Upper lobe of left lung (tissue), 6 donors: ENCODE measurements at places on chromosomes 1 and 21.

GRCh38 chr1:188782220-188782841, 1695.3 kb downstream of the BRINP3 start:
- H3K27me3 ChIP-seq = no peaks in the 10 kb centered on the region
- H3K4me3 ChIP-seq = no peak overlapping the region
- H3K36me3 ChIP-seq = no peaks in the 10 kb centered on the region
- no peak overlapping the region for H3K27ac ChIP-seq
- DNase-seq = no peak

DNA sequence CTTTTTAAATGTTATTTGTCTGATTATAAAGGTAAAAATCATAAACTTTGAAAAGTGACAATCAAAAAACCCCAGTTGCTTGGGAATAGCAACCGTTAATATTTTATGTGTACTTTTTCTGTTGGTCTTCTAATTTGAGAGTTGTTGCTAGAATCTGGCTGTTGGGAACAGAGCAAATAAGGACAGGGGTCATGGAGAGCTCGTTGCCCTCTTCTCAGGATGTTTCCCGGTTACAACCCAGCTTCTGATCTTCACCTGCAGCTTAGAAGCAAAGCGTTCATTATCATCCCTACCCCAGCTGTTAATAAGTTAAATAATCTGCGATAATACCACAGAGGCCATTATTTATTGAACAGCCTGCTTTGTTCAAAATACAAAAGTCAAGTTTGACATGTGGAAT, 22.1 kb upstream of the NFASC start:
- H3K4me1 ChIP-seq = no peaks in the 10 kb centered on the region
- no peaks in the 10 kb centered on the region for H3K27me3 ChIP-seq
- no peaks in the 10 kb centered on the region for H3K36me3 ChIP-seq
- H3K27ac ChIP-seq = no peak overlapping the region
- DNase-seq = no peak
- no peak overlapping the region for H3K4me3 ChIP-seq

DNA sequence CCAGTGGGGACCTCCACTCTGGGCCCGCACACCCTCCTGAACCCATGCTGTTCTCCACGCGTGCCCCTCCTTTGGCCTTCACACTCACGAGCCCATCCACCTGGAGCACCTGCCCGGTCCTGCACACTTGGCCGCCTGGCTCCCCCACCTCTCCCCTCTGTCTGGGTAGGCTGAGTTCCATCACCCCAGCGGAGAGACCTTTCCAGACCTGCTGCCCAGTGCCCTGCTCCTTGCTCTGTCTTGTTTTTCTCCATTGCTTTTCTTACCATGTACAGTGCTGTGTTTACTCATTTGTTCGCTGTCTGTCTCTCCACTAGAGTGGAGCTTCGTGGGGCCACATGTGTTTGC, 351.0 kb upstream of the VAMP3 start:
- H3K27ac ChIP-seq = no peak overlapping the region
- no peaks in the 10 kb centered on the region for H3K27me3 ChIP-seq
- peak; percentile 18 for DNase-seq
- H3K4me3 ChIP-seq = no peak overlapping the region

DNA sequence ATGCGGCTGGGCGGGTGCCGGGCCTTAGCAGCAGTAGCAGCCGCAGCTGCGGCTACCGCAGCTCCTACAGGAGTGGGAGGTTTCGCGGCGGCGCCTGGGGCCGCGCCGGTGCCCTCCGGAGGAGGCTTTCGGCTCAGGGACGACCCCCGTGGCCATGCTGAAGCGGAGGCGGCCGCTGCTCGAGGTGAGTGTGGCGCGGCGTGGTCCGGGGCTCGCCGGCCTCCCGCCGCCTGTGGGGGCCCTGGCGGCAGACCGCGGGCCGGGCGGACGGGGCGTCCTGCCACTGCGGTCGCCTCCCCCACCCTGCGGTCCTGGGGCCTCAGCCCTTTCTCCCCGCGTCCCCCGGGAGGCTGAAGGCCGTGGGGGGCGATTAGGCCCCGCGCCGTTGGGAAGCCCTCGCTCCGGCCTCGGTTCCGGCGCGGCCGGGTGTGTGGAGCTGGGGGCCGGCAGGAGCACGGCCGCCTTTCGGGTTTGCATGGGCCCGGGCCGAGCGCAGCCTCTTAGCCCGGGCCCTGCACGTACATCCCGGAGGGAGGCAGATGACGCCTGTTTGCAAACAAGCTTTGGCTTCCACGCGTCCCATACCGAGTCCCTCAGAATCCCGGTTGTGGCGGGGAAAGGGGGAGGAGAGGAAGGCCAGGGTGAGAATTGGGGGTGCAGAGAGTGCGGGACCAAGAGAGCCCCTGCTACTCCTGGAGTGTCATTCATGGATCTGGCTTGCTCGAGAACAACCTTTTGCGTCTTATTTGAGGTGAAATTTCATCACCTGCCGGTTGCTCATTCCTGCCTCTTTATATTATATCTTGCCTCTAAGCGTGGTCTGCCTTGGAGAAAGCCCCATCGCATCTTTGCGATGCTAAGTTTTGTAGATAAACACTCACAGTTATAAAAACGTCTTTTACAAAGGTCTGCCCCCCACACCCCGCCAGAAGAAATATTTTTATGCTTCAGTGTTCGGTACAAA, 613 bp downstream of the ZFYVE9 start:
- peak overlapping the region; percentile 88 for H3K27ac ChIP-seq
- peak; percentile 90 for DNase-seq
- H3K4me3 ChIP-seq = peak overlapping the region; percentile 87

- H3K27ac ChIP-seq = no peak overlapping the region
- H3K36me3 ChIP-seq = no peaks in the 10 kb centered on the region
- H3K4me1 ChIP-seq = no peaks in the 10 kb centered on the region
- no peak overlapping the region for H3K4me3 ChIP-seq
Measured at GRCh38 chr1:89887270-89887669, 66.4 kb downstream of the LRRC8D start.

GRCh38 chr1:12167493-12168429, 970 bp downstream of the TNFRSF1B start:
- DNase-seq = no peak
- peaks cover 55% of the 10 kb centered on the region for H3K4me1 ChIP-seq
- peak overlapping the region; percentile 94 for H3K4me3 ChIP-seq
- peak overlapping the region; percentile 91 for H3K27ac ChIP-seq
- H3K36me3 ChIP-seq = no peaks in the 10 kb centered on the region
- H3K27me3 ChIP-seq = no peaks in the 10 kb centered on the region

- no peaks in the 10 kb centered on the region for H3K36me3 ChIP-seq
- peaks cover 10% of the 10 kb centered on the region for H3K4me1 ChIP-seq
- no peaks in the 10 kb centered on the region for H3K27me3 ChIP-seq
- DNase-seq = peak; percentile 35
Measured at GRCh38 chr1:117009132-117009531, 7.6 kb downstream of the CD101 start.

- no peak for DNase-seq
- no peak overlapping the region for H3K4me3 ChIP-seq
- no peaks in the 10 kb centered on the region for H3K36me3 ChIP-seq
- no peak overlapping the region for H3K27ac ChIP-seq
- no peaks in the 10 kb centered on the region for H3K4me1 ChIP-seq
Measured at GRCh38 chr21:17002594-17003257, 510.1 kb upstream of the CXADR start.

DNA sequence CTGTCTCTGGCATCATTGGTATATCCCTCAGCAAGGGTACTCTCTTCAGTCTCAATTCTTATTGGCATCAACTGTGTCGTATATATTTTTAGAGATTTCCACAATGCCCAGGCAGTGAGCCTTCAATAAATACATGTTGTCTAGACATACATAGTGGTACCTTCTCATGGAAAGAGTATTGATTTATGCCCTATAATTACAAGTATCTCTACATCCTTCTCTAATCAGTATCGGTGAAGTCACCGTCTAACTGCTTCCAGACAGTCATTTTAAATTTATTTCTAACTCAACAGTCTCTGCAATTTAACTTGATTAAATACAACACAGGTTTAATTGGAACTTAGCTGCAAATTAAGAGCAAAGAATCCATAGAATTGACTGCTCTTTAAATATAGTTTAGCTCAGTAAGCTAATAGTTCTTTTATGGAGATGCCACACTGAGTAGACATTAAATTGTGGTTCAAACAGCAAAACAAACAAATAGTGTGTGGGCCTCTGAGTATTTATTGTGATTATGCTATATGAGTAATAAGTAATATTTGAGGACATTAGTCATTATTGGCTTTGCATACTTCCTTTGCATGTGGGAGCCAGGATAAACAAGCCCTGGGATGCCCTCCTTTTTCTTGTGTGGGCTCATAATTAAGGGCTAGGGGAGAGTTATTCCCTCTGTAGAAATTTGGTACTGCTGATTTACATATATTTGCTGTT, 126.9 kb upstream of the DUSP10 start:
- H3K27me3 ChIP-seq = no peaks in the 10 kb centered on the region
- H3K4me1 ChIP-seq = no peaks in the 10 kb centered on the region
- no peak overlapping the region for H3K4me3 ChIP-seq
- no peak for DNase-seq
- H3K27ac ChIP-seq = no peak overlapping the region
- no peaks in the 10 kb centered on the region for H3K36me3 ChIP-seq

- no peaks in the 10 kb centered on the region for H3K36me3 ChIP-seq
- H3K4me3 ChIP-seq = no peak overlapping the region
- H3K27ac ChIP-seq = no peak overlapping the region
- no peaks in the 10 kb centered on the region for H3K27me3 ChIP-seq
- no peaks in the 10 kb centered on the region for H3K4me1 ChIP-seq
- DNase-seq = no peak
Measured at GRCh38 chr1:206816390-206817287, 44.3 kb upstream of the IL10 start.

DNA sequence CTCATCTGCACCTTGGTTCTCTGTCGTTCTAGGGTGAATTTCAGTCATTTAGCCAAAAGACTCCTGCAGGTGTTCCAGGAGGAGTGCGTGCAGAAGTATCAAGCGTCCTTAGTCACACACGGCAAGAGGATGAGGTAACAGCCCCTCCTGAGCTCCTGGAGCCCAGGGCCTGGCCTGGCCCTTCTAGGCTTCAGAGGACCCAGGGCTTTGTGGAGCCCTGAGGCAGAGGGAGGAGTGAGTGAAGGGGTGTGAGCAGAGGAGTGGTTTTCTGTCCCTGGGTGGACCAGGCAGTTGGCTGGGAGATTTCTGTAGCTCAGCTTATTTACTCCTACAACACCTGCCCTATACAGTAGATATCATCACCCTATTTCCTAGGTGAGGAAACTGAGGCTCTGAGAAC, 15.7 kb upstream of the RASSF5 start:
- peak; percentile 56 for DNase-seq
- no peaks in the 10 kb centered on the region for H3K27me3 ChIP-seq
- peaks cover 27% of the 10 kb centered on the region for H3K4me1 ChIP-seq
- no peaks in the 10 kb centered on the region for H3K36me3 ChIP-seq

- H3K27ac ChIP-seq = no peak overlapping the region
- H3K4me1 ChIP-seq = no peaks in the 10 kb centered on the region
- DNase-seq = no peak
- H3K4me3 ChIP-seq = no peak overlapping the region
- peaks cover 72% of the 10 kb centered on the region for H3K36me3 ChIP-seq
- no peaks in the 10 kb centered on the region for H3K27me3 ChIP-seq
Measured at GRCh38 chr1:15538771-15539170, 12.1 kb downstream of the DNAJC16 start.

GRCh38 chr1:36570478-36571060, 87.9 kb upstream of the CSF3R start:
- no peaks in the 10 kb centered on the region for H3K4me1 ChIP-seq
- DNase-seq = no peak
- H3K36me3 ChIP-seq = no peaks in the 10 kb centered on the region

- no peak overlapping the region for H3K4me3 ChIP-seq
- no peak overlapping the region for H3K27ac ChIP-seq
- peaks cover 22% of the 10 kb centered on the region for H3K36me3 ChIP-seq
- DNase-seq = no peak
- no peaks in the 10 kb centered on the region for H3K27me3 ChIP-seq
- H3K4me1 ChIP-seq = peaks cover 8% of the 10 kb centered on the region
Measured at GRCh38 chr1:200976634-200977033, 46.9 kb downstream of the KIF21B start.

DNA sequence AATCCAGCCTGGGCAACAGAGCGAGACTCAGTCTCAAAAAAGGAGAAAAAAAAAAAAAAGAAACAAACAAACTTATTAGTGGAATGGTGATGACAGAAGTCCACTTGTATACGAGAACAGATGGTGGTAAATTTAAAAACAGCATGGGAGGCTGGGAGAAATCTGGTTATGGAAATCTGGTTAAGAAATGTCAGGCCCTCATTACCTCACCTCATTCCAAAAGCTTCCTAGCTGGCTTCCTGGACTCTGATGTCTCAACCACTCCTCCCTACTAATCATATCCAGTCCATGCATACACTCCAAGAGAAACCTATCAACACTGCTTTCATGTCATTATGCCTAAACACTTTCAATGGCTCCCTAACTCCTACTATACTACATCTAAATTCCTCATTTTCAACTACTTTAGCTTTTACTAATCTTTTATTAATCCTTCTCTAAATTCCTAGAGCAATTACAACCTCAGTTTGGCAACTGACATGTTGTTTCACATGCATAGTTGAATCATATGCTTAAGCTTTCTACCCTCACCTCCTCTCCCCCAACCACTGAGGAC, 52.9 kb downstream of the FOXJ3 start:
- peaks cover 12% of the 10 kb centered on the region for H3K4me1 ChIP-seq
- no peak overlapping the region for H3K27ac ChIP-seq
- H3K36me3 ChIP-seq = peaks cover 9% of the 10 kb centered on the region
- no peaks in the 10 kb centered on the region for H3K27me3 ChIP-seq

GRCh38 chr1:22110016-22110415, 32.9 kb downstream of the WNT4 start:
- H3K27ac ChIP-seq = no peak overlapping the region
- no peak for DNase-seq

DNA sequence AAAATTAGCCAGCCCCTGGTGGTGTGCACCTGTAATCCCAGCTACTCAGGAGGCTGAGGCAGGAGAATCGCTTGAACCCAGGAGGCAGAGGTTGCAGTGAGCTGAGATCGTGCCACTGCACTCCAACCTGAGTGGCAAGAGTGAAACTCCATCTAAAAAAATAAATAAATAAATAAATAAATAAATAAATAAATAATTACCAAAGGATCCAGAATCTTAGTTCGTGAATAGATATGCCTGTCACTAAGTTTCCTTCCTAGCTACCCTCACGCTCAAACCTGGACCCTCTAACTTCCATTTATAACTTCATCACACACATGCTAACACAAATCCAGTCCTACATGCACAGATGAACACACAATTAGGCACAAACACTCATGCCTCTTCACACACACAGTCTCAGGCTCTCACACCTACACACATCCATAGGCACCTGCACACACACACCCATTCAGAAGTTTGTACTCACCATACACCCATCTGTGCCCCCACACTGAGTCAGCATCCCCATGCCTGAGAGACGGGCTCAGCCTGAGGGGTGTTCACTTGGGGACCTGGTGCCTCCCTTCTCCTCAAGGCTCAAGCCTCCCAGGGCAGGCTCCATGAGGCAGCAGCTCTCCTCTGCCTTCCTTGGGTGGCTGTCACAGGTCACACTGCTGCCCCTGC, 61.5 kb downstream of the LACTBL1 start:
- H3K27ac ChIP-seq = no peak overlapping the region
- H3K4me1 ChIP-seq = no peaks in the 10 kb centered on the region
- no peaks in the 10 kb centered on the region for H3K27me3 ChIP-seq
- DNase-seq = no peak

- H3K27me3 ChIP-seq = no peaks in the 10 kb centered on the region
- H3K27ac ChIP-seq = no peak overlapping the region
- H3K4me3 ChIP-seq = no peak overlapping the region
- no peak for DNase-seq
- H3K36me3 ChIP-seq = no peaks in the 10 kb centered on the region
Measured at GRCh38 chr1:183693521-183693920, 40.4 kb upstream of the APOBEC4 start.
